ENCODE measurements at places on chromosomes 16 and 17.

- peak; percentile 34 for DNase-seq
These were observed 10.7 kb downstream of the CACNG1 start for GRCh38 chr17:67055041-67055443.

DNA sequence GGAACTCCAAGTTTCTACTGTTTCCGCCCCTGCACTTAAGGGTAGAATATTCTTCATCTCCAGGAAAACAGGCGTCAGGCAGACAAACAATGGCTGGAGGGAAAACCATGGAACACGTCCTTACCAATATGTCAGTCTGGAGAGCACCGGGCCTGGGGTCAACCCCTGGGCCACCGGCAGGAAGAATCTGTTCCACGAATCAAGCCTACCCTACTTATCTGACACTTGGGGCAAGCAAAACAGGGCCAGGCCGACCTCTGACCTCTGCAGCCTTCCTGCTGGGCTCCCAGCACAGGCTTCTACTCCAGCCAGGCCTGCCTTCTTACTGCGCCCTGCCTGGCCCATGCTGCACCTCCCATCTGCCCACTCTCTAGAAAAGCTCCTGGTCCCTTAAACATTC, 10.1 kb downstream of the VAC14 start:
- no peak for DNase-seq

- DNase-seq: no peak
These were observed 117.6 kb downstream of the VPS53 start for GRCh38 chr17:596763-597644.

DNA sequence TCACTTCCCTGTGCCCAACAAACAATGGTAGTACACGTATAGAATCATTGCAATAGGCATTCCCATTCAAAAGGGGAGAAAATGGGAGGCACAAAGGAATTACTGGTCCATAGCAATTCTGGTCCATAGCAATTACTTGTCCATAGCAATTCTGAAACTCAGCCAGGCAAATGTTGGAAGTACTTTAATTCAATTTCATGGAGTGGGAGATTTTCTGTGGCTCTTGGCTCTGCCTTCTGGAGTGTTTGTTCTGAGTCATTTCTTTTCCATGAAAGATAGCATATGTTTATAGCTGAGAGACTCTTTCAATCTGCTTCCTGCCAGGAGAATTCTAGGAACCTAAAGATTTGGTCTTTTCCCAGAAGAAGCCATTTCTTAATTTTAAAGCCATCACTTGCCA, 182.8 kb upstream of the ELAC2 start:
- DNase-seq: no peak

DNA sequence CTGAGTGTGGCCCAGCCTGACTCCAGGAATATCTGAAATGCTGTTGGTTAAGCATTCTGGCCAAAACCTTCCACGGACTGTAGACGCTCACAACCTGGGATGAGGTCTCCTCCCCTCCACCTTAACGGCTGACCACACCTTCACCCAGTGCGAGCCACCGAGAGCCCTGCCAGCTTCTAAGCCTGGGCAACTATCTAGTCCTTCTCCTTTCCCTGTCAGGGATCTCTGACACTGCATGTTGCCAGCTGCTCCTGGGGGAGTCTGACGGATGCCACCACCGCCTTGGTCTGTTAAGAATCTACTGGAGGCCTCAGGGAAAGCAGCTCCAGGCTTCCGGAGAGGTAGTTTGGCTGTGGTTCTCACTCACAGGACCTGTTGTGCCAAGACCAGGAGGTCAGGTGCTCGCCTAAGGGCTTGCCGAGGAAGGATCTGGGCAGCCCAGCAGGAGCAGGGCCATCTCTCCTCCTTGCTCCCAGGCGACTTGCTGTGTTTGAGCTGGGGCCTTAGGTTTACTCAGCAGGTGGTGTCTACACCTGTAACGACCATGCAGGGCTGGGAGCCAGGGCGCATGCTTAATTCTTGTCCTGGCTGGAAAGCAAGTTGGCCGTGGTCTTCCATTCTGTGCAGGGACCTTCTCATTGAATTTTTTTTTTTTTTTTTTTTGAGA, 111.8 kb downstream of the NTN1 start:
- no peak for DNase-seq

GRCh38 chr16:8623634-8624033, 2.1 kb downstream of the METTL22 start:
- no peak for DNase-seq

GRCh38 chr17:48611681-48612455, 1.1 kb upstream of the HOXB7 start:
- no peak for DNase-seq

DNA sequence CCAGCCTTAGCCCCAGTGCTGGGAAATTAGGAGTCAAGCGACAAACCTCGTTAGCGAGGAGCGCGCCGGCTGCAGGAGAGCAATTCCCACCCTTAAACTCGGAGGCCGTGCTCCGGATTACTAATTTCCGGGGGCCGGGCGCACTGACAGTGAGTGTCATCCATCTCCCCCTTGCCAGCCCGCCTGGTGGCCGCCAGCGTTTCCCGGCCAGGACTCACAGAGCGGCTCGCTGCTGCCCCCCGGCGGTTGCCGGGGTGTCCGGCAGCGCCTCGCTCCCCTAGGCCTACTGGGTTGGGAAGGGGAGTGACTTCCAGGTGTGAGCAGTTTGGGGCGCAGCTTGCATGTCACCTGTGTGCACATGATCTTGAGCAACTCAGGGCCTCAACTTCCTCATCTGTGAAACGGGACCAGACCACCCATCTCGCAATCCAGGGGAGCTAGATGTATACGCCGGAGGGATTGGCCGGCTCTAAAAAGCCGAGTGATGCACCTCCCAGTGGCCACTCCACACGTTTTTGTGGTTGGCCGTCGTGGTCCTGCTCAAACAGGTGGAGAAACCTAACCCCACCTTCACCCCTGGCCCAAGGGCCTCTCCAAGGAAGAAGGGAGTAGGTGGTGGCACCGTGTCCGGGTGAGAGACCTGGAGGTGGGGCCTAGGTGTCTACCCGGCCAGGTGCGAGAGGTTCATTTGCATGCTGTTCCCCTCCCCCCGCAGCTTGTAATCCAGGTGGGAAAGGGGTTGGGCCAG, 2.5 kb upstream of the GSE1 start:
- peak; percentile 91 for DNase-seq

- no peak for DNase-seq
These were observed 3.6 kb downstream of the ZACN start for GRCh38 chr17:76082326-76083251.

- no peak for DNase-seq
These were observed 31.0 kb downstream of the CPNE2 start for GRCh38 chr16:57123216-57123973.

DNA sequence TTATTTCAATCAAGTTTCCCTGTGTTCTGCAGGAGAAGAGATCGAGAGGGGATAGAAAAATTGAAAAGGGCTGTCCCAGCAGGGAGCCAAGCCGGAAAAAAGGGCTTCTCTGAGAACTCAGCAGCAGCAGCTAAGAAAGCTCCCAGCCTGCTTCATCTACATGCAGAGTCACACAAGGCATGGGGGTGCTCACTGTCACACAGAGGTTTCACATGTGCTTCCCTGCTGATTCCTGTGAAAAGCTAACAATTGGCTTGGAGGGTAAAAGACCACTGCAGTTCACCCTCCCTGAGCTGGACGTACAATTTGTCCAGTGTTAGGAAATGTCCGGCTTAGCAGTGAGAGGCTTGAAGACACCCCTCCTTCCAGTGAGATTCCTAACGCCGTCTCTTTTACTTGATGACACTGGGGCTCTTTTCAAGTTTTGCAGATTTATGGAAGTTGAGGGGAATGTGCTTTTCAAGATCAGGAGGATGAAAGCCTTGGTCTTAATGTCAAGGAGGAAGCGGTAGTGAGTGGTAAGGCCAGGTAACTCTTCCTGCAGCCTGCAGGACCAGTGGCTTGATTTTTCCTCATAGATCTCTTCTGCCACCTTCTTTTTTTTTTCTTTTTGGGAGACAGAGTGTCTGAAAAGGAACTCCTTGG, 85.6 kb downstream of the WNT3 start:
- DNase-seq: no peak

DNA sequence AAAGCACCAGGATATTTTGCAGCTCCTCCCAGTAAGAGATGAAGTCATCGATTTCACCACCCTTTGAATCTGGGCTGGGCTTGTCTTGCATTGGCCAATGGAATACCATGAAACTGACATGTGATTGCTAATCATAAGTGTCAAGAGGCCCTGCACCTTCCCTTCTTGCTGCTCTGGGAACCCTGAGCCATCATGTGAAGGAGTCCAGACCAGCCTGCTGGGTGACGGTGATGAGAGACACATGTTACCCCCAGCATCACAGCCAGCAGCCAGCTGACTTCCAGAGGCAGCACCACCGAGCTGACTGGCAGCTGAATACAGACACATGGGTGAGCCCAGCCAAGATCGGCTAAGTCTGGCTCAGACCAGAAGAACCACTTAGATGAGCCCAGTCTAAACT, 43.6 kb upstream of the CACNG4 start:
- DNase-seq: no peak

DNA sequence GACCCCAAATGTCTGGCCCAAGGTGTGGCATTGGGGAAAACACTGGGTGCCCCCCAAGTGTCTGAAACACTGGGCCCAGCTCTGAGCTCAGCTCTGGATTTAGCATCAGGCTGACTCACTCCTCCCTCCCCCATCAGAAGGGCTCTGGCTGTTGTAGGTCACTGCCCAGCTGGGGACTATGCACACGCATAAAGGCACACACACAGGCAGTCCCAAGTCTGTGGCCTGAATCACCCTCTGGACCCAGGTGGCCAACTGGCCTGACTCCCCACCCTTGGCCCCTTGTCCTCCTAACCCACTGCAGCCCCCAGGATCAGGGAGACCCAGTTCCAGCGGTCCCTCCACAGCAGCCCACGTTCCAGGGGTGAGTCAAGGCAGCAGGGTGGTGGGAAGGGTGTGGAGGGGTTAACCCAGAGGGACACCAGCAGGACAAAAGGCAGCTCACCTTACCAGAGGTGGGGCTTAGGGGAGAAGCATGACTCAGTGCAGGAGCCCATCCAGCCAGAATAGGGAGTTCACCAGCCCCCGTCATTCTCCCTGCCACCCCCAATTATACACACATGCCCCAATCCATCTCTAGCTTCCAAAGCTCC, 47.0 kb downstream of the MYO18A start:
- DNase-seq: peak; percentile 81

DNA sequence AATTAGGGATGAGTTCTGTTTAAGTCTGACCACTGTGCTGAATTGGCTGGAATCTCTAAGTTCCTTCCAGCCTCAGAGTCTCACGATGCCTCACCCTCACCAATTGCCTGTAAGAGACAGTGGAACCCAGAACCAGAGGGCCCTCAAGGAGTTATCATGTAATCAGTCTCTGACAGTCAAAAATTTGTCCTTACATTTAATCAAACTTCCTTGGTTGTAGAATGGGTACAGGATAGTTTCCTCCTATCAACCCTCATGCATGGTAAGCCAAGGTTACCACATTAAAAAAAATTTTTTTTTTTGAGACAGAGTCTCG, 83.2 kb downstream of the CDK5R1 start:
- no peak for DNase-seq

GRCh38 chr16:56909527-56909979, 22.4 kb upstream of the HERPUD1 start:
- DNase-seq: no peak

GRCh38 chr17:4365628-4366326, 698 bp downstream of the UBE2G1 start:
- DNase-seq: no peak

DNA sequence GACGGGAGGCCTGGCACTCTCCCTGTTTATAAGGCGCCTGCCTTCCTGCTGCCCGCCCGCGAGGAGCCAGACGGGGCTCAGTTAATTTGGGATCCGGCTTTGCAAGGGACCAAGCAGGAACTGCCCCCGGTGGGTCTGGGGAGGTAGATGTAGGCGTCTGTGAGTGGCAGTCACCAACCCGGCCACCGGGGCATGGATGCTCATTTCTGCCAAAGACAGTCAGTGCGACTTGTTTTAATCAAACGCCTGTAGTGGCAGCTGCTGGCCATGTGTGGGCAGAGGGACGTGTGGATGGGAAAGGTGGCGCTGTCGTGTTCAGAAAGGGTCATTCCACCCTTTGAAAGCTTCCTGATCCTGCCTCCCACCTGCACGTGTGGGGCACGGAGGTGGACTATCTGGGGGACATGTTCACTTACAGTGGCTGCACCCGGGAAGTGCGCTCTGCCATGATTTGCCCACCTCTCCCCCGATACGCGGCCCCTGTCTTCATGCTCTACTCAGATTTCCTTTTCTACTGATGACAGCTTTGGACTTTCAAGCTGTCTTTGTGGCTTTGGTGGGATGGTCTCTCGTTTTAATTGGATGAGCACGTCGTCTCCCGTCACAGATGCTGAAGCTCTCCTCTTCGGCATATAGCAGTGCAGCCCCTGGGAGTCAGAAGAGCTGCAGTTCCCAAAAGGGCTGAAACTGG, 60.3 kb upstream of the CIBAR2 start:
- no peak for DNase-seq

GRCh38 chr16:48501516-48502377, 108.2 kb downstream of the N4BP1 start:
- no peak for DNase-seq

DNA sequence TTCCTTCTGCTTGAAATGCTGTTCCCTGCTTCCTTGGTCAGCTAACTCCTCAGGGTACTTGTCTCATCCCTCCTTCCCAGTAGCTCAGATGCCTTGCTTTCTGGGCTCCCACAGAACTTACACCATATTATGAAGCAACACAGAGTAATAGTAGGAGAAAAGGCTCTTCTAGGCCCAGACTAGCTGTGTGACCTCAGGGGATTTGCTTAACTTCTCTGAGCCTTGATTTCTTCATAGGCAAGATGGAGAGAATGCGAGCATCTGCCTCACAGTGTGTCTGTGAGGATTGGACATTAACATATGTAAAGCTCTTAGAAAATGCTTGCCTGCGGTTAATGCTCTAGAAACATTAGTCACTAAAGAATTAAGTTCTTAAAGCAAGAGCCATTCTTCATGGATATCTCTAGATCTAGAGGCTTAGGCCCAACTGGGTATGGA, 22.3 kb upstream of the PECAM1 start:
- no peak for DNase-seq

DNA sequence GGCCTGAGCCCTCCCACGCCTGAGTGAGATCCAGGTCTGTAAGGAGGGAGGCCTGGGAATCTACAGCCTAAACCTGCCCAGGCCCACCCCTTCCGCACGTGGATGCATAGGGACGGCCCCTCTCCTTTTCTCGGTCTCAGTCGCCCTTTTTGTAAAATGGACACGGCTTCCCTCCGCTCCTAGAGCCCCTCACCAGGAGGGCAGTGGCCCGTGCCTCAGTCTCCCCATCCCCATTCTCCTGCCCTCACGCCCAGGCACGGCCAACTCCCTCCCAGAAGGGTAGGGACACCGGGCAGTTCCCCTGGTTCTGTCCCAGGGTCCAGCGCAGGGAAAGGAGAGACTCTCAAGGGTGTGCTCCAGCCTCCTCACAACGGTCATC, 48.1 kb downstream of the WNT3 start:
- no peak for DNase-seq

DNA sequence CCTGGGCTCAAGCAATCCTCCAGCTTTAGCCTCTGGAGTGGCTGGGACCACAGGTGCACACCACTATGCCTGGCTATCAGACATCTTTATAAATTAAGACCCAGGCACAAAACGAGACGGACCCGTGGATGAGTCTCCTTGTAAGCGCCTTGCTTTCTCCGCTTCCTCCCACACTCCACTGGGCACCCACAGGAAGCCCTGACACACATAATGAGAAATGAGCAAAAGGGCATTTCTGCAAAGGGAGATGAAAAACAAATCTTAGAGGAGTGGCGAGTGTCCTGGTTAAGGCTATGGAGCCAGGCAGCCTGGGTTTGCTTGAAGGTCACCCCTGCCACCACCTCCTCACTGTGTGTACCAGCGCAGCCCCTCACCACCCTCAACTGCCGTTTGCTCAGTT, 56.3 kb downstream of the XYLT1 start:
- no peak for DNase-seq

Measured in right atrium auricular region (tissue), 2 donors.